Activated CD8-positive, alpha-beta T cell treated with anti-CD3 and anti-CD28 coated beads, Interleukin-2, amount 10 ng/mL, durations not matched to agents 7 days and 5 days (primary cell): ENCODE measurements at places on chromosomes 1 and 21. TPM values are rescaled to one million over a fixed set of nuclear protein-coding genes. Genes with fewer than 3 reads are reported as not detected.

Gene CLDN17
- total RNA-seq: not detected

Gene POU3F1
- not detected for total RNA-seq

Gene ZSCAN20
- 1.8 TPM for total RNA-seq

Gene EVA1C
- 3.5 TPM for total RNA-seq

Gene ANKRD34A
- total RNA-seq: 2.4 TPM

Gene PER3
- 1.2 TPM for total RNA-seq

Gene HSD17B7
- 23.7 TPM for total RNA-seq

Gene BEND5
- 6.3 TPM for total RNA-seq

Gene RPS6KA1
- total RNA-seq: 179 TPM

Gene RIPPLY3
- 0.10 TPM for total RNA-seq

Gene LRRC8B
- 11.8 TPM for total RNA-seq

Gene S100A3
- total RNA-seq: not detected

Gene MRPS15
- total RNA-seq: 115 TPM

Gene SLX9
- 60.4 TPM for total RNA-seq

Gene ASTN1
- not detected for total RNA-seq

Gene NLRP3
- 4.7 TPM for total RNA-seq

Gene CENPF
- 180 TPM for total RNA-seq

Gene FCRL6
- 0.76 TPM for total RNA-seq

Gene AQP10
- not detected for total RNA-seq

Gene TLCD4
- total RNA-seq: not detected
